ENCODE measurements at places on chromosomes 5 and 9. TPM values are rescaled to one million over a fixed set of nuclear protein-coding genes. Genes with fewer than 3 reads are reported as not detected.

DNA sequence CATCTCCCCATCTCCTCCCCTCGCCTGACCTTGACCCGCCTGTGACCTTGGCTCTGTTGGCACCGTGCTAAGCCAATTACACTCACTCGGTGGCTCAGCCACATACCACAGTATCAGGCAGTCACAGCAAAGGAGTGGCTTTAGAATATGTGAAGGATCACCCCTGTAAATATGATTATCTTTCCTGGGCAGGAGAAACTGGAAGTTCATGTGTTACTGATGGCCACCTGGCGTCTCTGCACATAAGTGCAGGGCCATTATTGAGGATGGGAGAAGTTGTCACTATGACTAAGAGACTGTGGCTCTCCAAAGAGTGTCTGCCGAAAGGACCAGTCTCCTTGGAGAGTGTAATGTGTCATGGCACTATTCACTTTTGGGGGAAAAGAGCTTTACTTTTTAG lies 116.9 kb upstream of the S1PR3 start:
- peaks cover 3% of the 10 kb centered on the region for H3K4me1 ChIP-seq
- DNase-seq: no peak
- peaks cover 12% of the 10 kb centered on the region for H3K27me3 ChIP-seq
- H3K4me3 ChIP-seq: no peak overlapping the region
- no peak overlapping the region for H3K27ac ChIP-seq

Gene RNF224
- not detected for total RNA-seq

- H3K27ac ChIP-seq: no peak overlapping the region
- no peak overlapping the region for H3K4me3 ChIP-seq
- DNase-seq: no peak
- H3K27me3 ChIP-seq: peaks cover 4% of the 10 kb centered on the region
These were observed 272.8 kb upstream of the SLC30A5 start for GRCh38 chr5:68821056-68821455.

DNA sequence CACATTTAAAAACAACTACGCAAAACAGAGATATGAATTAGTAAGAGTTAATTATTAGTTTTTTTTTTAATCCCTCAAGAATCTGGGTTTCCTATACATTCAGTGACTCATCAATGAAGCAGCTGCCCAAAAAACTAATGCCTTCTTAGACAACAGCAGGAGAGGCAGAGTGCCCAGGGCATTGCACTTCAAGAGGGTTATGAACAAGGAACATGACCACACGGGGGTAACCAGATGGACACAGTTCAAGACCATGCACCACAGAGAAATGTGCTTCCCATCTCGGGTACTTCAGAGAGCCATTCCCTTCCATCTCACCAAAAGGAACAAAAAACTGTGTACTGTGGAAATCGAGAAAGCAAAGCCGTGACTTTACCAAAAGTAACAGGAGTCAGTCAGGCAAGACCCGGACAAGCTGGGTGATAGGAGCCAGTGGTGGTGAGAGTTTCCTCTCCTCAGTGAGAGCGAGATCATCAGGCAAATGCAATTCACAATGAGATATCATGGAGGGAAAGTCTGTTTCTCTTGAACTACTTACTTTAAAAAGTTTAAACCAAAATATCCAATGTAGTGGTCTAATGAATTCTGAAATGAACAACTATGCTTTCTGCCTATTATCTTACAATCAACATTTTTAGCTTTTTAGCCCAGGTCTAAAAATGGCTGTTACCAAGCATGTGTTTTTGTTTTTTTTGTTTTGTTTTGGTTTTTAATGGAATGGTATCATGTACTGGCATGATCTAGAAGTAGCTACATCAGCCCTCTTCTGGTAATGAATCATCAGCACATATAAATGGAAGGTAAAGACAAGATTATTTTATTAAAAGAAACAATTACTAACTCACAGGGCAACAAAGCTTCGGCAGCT lies 192.1 kb downstream of the TSSK1B start:
- no peaks in the 10 kb centered on the region for H3K36me3 ChIP-seq
- no peak overlapping the region for H3K4me3 ChIP-seq
- DNase-seq: no peak
- H3K27me3 ChIP-seq: no peaks in the 10 kb centered on the region

- H3K27me3 ChIP-seq: no peaks in the 10 kb centered on the region
- H3K4me3 ChIP-seq: no peak overlapping the region
- no peak overlapping the region for H3K27ac ChIP-seq
- H3K36me3 ChIP-seq: no peaks in the 10 kb centered on the region
These were observed 159.1 kb upstream of the IRX2 start for GRCh38 chr5:2910401-2911175.

DNA sequence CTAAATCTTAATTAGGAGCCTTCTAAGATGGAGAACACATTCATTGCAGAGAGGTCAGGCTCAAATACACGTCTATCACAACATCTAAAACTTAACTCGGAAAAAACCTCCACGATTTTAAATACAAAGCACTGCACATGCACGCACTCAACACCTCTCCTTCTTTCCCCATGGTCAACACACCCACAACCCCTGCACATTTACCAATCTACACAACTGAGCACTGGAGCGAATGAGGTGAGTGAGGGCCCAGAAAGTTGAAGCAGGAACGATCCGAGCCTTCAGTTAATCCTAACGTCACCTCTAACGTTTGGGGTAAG lies 278 bp upstream of the NIPSNAP3A start:
- peak overlapping the region; percentile 99 for H3K27ac ChIP-seq
- H3K4me1 ChIP-seq: peaks cover 10% of the 10 kb centered on the region
- peak overlapping the region; percentile 88 for H3K4me3 ChIP-seq
- peaks cover 7% of the 10 kb centered on the region for H3K36me3 ChIP-seq
- no peak for DNase-seq

- peaks cover 6% of the 10 kb centered on the region for H3K4me1 ChIP-seq
- H3K27ac ChIP-seq: no peak overlapping the region
- no peaks in the 10 kb centered on the region for H3K36me3 ChIP-seq
- H3K4me3 ChIP-seq: peak overlapping the region; percentile 76
These were observed 9.9 kb upstream of the PCDHB2 start for GRCh38 chr5:141084487-141084989.

GRCh38 chr9:128558431-128559310 lies 6.3 kb downstream of the SPTAN1 start:
- peaks cover 33% of the 10 kb centered on the region for H3K4me1 ChIP-seq
- peak overlapping the region; percentile 88 for H3K27ac ChIP-seq
- peaks cover 5% of the 10 kb centered on the region for H3K36me3 ChIP-seq
- peak overlapping the region; percentile 50 for H3K4me3 ChIP-seq
- peak; percentile 94 for DNase-seq

DNA sequence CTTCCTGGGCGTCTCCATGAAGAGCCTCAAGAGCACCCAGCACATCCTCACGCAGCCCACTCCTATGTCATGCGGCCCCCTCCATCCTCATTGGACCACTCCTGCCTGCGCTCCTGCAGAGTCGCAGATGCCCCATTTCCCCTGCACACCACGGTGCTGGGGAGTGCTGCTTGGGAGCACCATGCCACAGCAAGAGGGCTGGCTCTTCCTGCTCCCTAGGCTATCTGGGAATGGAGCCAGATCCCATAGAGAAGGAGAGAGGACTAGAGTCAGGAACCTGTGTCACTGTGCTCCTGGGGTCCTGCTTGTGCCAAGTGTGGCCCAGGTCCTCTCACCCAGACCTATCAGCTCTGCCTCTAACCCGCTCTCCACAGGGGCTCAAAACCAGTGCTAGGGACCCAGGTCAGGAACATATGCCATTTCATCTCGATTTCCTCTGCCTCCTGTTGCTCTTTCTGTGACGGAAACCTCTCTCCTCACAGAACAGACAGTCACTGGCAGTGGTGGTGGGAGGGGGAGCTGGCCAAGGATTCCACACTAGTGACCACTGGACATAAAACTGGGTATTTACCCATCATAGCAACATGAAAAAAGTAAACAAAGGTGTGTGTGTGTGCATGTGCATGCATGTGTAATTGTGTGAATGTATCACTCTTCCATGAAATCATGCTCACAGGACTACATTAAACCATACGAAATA lies 178.4 kb downstream of the TTLL11 start:
- no peaks in the 10 kb centered on the region for H3K27me3 ChIP-seq
- H3K4me1 ChIP-seq: no peaks in the 10 kb centered on the region
- H3K36me3 ChIP-seq: no peaks in the 10 kb centered on the region
- no peak for DNase-seq

Gene MYOZ3
- total RNA-seq: 0.20 TPM

- no peaks in the 10 kb centered on the region for H3K4me1 ChIP-seq
- no peak overlapping the region for H3K4me3 ChIP-seq
- no peak overlapping the region for H3K27ac ChIP-seq
- DNase-seq: no peak
These were observed 68.7 kb downstream of the PSMB7 start for GRCh38 chr9:124346347-124347163.

GRCh38 chr9:37491939-37492338 lies 6.2 kb downstream of the POLR1E start:
- H3K27me3 ChIP-seq: no peaks in the 10 kb centered on the region
- H3K36me3 ChIP-seq: peaks cover 74% of the 10 kb centered on the region
- H3K27ac ChIP-seq: no peak overlapping the region
- no peak overlapping the region for H3K4me3 ChIP-seq
- no peak for DNase-seq
- H3K4me1 ChIP-seq: peaks cover 36% of the 10 kb centered on the region

DNA sequence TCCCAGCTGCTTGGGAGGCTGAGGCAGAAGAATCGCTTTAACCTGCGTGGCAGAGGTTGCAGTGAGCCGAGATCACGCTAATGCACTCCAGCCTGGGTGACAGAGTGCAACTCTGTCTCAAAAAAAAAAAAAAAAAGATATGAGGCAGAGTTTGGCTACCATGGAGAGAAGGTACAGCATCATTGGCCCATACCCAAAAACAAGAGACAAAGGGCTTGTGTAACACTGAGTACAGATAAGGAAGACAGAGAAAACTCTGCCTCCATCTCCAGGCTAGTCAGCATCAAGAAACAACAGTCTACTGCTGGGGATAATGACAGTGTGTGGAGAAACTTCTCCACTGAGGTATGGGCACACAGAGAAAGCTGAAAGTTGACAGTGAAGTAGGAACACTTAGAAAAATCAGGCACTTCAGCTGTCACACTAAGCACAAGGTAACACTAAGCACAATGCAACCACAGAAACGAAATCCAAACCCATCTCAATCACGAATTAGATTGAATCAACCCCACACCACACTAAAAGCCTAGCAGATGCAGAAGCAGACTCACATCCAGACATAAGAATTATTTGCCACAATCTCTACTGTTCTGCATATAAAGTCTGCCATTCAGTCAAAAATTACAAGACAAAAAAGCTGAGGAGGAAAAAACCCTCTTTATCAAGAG lies 10.5 kb downstream of the PJA2 start:
- H3K27ac ChIP-seq: peak overlapping the region; percentile 10
- peaks cover 28% of the 10 kb centered on the region for H3K36me3 ChIP-seq
- no peak overlapping the region for H3K4me3 ChIP-seq

- no peak for DNase-seq
- H3K36me3 ChIP-seq: peaks cover 51% of the 10 kb centered on the region
- peak overlapping the region; percentile 21 for H3K4me3 ChIP-seq
- H3K27me3 ChIP-seq: no peaks in the 10 kb centered on the region
- peak overlapping the region; percentile 63 for H3K27ac ChIP-seq
These were observed 3.8 kb downstream of the TARS1 start for GRCh38 chr5:33444542-33444941.

GRCh38 chr9:6781476-6781875 lies 23.7 kb downstream of the KDM4C start:
- peaks cover 64% of the 10 kb centered on the region for H3K4me1 ChIP-seq
- peaks cover 1% of the 10 kb centered on the region for H3K36me3 ChIP-seq
- DNase-seq: no peak
- no peak overlapping the region for H3K4me3 ChIP-seq
- no peaks in the 10 kb centered on the region for H3K27me3 ChIP-seq

- H3K4me3 ChIP-seq: no peak overlapping the region
- no peaks in the 10 kb centered on the region for H3K36me3 ChIP-seq
- no peaks in the 10 kb centered on the region for H3K27me3 ChIP-seq
- H3K4me1 ChIP-seq: no peaks in the 10 kb centered on the region
- no peak for DNase-seq
These were observed 171.4 kb upstream of the SGCD start for GRCh38 chr5:156155598-156155997.

DNA sequence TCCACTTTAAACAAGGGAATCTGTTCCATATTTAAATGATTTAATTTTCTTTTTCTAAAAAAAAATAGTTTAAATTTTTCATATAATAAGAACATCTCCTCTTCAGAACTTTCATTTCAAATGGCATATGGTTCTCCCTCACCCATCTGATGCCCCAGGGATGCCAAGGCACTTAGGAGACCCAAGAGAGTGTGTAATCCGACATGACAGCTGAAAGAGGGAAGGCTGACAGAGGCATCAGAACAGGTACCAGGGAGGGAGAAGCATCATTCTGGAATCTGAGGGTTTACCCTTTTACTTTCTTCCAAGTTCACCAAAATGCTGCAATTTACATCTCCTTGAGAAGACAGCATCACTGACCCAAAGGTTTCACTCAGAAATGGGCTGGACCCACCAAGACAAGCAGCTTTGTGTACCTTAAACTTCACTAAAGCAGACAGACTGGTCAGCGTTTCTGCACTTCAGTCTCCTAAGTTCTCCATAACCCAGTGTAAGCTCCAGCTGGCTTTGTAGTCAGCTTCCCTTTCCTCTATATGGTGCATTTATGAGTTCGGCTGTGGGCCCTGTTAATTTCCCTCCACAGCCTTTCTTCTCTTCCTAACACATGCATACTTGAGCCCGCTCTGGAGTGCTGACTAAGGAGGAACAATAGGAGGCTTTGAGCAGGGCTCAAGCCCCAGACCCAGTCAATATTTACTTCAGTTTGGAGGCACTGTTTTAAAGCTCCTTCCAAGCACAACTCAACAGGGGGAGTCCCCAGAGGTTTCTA lies 17.7 kb downstream of the EFNA5 start:
- no peak for DNase-seq
- no peaks in the 10 kb centered on the region for H3K36me3 ChIP-seq
- H3K4me1 ChIP-seq: no peaks in the 10 kb centered on the region
- H3K27me3 ChIP-seq: peaks cover 18% of the 10 kb centered on the region
- no peak overlapping the region for H3K4me3 ChIP-seq

- no peaks in the 10 kb centered on the region for H3K4me1 ChIP-seq
- H3K27me3 ChIP-seq: no peaks in the 10 kb centered on the region
- H3K4me3 ChIP-seq: no peak overlapping the region
- no peaks in the 10 kb centered on the region for H3K36me3 ChIP-seq
- H3K27ac ChIP-seq: no peak overlapping the region
These were observed 807.9 kb upstream of the NUDT12 start for GRCh38 chr5:104370523-104370922.

Gene GKAP1
- 3.9 TPM for total RNA-seq

GRCh38 chr5:98637557-98637956 lies 135.9 kb upstream of the RGMB start:
- no peak overlapping the region for H3K27ac ChIP-seq
- no peaks in the 10 kb centered on the region for H3K4me1 ChIP-seq
- H3K27me3 ChIP-seq: peaks cover 4% of the 10 kb centered on the region
- DNase-seq: no peak
- H3K36me3 ChIP-seq: no peaks in the 10 kb centered on the region

GRCh38 chr5:115313052-115313451 lies 16.6 kb upstream of the CCDC112 start:
- H3K36me3 ChIP-seq: no peaks in the 10 kb centered on the region
- no peaks in the 10 kb centered on the region for H3K4me1 ChIP-seq
- DNase-seq: no peak
- no peak overlapping the region for H3K27ac ChIP-seq

Gene VCAN
- not detected for total RNA-seq

GRCh38 chr5:74945561-74946165 lies 79.5 kb upstream of the FAM169A start:
- DNase-seq: peak; percentile 79
- no peak overlapping the region for H3K4me3 ChIP-seq
- H3K27ac ChIP-seq: no peak overlapping the region
- peaks cover 12% of the 10 kb centered on the region for H3K27me3 ChIP-seq
- H3K36me3 ChIP-seq: no peaks in the 10 kb centered on the region

Measured in activated CD8-positive, alpha-beta T cell treated with anti-CD3 and anti-CD28 coated beads for 36 hours (primary cell).